ENCODE measurements at places on chromosomes 11 and 22. TPM values are rescaled to one million over a fixed set of nuclear protein-coding genes. Genes with fewer than 3 reads are reported as not detected.
A peak's percentile ranks its signal among the peaks of the same experiment; 100 is the strongest.

GP1BB gene
- total RNA-seq = not detected

- no peak for DNase-seq
These were observed 167.8 kb upstream of the NCAM1 start for GRCh38 chr11:112793416-112793815.

OR4X2 gene
- total RNA-seq = not detected

- no peak for DNase-seq
These were observed 97.5 kb downstream of the TSPAN18 start for GRCh38 chr11:44824300-44824704.

DNA sequence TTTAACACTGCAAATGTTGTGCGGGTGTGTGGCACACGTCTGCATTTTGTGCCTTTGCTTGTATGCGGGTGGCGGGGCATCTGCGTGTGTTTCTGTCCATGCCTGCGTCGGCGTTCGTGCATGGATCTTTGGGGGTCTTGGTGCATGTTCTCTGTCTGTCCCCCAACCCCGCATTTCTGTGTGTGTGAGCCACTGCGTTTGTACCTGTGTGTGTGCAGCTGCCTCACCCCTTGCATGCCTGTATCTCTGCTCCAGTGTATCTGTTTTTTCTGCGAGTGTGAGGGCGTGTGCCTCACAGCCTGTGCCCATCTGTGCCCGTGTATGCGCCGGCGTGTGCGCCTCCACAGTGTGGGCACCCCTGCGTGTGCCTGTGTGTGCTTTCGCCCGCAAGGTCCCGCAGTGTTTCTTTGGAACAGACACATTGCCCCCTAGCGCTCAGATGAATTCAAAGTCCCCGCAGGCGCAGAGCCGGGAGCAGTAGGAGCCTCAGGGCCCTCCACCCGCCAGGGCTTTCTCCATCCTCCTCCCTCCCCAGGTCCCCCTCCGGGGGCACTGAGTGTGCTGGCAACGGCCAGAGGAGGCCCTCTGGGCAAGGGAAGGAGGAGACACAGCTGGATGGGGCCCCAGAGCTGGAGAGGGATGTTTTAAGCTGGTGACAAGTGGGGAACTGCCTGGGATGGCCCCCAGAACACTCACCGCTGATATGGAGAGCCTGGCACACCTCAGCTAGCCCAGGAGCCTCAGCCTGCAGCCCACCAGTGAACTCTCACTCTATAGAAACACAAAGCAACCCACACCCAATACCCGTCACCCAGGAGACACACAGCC, 3.1 kb upstream of the MN1 start:
- peak; percentile 83 for DNase-seq

RBM4B gene
- 14.0 TPM for total RNA-seq
